ENCODE measurements at places on chromosomes 6 and 20.

DNA sequence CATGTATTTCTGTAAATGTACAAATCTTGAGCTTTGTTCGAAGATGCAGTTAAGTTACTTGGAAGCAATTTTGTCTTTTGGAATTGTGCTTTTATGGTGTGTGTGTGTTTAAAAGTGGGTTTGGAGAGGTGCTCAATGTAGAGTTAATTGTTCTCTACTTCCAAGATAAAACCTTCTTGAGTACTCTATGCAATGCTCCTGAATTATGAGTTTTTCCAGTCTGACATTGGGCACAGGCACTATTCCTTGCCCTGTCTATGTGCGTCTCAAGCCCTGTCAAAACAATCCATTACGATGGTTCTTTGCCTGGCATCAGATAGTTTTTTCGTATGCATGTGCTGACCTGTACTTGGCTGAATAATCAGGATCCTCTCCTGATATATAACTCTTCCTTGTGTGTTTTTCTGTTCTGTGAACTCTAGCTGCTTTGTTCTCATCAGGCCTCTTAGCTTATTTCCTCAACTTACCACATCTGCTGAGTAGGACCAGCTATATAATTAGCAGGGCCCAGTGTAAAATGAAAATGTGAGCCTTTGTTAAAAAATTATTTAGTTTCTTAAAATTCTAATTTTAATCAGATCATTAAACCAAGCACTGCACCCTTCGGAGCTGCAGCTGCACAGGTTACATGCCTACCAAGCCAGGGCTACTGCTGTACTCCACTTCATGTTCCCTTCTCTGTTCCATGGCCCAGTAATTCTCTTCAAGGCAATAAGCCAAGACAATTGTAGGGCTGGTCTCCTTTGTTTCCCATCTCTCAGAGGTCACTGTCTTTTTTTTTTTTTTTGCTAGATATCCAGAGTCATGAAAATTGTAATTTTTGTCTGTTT, 160.1 kb downstream of the ZFAND3 start:
- no peak for DNase-seq

DNA sequence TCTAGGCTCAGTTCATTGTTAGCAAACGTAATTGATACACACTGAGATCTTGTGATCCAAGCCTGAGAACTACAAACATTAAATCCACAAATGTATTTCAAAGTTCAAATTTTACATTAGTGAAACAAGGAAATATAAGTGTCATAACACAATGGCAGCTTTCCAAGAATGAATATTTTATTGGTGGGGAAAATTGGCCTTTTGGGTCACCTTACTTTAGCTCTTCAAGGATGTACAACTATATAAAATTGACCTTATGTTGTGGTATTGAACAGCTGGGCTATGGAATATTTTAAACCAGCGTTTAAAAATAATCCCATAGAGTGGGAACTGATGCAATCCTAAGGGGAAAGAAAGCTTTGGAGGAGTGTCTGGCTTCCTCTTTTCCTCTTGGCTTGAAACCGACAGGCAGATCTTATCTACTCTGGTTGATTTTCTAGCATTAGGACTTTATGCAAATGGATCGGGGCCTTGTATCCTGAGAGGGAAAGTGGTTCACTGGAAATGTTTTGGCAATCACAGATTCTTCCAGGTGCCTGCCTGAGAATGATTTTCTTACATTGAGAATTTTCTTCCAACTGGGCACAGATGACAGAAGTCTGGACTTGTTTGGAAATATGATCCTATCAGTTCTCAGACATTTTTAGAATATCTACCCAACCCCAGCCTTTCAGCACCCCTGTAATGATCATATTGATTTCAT, 184.8 kb upstream of the ECI2 start:
- no peak for DNase-seq

GRCh38 chr20:40808936-40809335, 119.9 kb upstream of the MAFB start:
- no peak for DNase-seq

DNA sequence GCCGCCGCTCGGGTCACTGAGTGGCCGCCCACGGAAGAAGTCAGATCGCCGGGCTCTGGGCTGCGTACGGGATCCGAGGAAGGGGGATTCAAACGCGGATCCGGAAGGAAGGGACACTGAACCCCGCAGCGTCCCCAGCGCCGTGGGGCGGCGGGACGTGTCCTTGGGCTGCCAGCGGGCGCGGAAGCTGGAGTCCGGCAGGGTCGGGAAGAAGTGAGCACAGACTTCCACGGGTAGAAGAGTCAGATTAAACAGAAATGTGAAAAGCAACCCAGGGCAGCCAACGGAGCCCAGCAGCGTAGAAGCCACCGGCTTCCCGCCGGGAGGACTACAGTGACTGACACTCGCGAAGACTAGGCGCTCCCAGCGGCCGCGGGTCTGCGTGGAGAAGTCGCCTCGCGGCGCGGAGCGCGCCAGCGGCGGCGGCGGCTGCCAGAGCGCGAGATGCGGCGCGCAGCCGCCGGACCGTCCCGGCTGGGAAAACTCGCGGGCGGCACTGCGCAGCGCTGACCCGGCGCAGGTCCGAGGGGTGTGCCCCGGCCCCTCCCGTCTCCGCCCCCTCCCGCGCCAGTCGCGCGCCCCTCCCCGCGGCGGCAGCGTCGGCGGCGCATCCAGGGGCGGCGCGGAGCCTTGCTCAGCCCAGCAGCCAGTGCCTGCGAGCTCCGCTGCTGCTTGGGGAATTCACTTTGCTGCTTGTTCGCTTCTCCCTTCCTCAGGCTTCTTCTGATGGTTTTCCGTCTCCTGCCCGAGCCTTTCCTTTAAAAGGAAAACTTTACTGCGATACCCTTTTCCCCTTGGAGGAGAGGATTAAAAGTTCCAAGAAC, at the start of gene SAMD5:
SAMD5 (plus strand) TSS at position 649 of the 824 bp plus-strand sequence. CDS start 239 bp downstream, outside the sequence.
- DNase-seq, result no peak

DNA sequence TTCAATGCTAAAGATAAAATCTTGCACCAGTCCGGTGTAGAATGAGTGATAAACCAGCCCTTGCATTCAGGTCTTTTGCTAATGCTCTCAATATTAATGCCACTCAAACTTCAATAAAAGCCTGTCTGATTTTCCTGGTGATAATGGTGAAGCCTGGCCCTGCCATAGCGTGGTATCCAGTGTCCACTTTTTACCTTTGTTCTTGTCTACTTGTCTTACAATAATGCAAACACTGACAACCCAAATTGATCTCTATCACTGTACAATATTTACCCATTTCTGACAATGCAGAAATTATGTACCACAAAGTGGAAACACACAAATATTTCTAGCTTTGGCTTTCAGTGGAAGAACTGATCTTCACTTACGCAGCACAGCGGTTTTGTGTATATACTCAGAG, 189.1 kb downstream of the ZDHHC14 start:
- no peak for DNase-seq

GRCh38 chr6:41352907-41353306, 17.5 kb downstream of the NCR2 start:
- no peak for DNase-seq

DNA sequence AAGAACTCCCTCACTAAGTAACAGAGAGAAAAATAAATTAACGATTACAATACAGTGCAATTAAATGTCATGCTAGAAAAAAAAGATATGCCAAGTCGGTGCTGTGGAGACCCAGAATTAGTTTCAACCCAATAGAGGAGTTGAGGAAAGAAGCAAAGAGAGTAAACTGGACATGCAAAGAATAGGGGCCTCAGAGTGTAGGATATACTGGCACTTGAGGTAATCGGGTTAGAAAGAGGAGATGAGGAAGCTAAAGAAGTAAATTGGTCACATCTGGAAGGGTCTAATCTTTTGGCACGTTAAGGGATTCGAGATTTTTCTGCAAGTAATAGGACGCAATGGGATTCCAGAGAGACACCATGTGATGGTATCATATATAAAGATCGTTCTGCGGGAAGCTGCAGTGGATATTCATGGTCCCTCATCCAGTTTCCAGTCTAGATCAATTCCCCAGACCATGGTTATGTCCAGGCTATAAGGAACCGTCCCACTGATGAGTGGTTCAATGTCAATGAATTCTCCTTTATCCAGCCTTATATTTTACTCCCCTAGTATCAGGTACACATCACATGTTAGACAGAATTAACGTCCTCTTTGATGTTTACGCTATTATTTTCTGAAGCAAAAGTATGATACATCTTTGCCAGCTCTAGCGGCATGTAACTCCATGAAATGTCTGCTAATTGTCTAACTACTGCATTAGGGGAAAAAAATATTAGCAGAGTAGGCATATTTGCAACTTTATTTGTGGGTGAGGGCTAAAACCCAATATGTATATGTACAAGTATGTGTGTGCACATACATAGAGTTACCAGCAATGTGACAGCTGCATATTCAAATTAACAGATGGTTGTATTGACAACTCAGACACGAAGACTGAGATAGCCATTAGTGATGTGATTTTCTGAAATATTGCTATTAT, 1.1 kb upstream of the TBC1D32 start:
- DNase-seq, result no peak

DNA sequence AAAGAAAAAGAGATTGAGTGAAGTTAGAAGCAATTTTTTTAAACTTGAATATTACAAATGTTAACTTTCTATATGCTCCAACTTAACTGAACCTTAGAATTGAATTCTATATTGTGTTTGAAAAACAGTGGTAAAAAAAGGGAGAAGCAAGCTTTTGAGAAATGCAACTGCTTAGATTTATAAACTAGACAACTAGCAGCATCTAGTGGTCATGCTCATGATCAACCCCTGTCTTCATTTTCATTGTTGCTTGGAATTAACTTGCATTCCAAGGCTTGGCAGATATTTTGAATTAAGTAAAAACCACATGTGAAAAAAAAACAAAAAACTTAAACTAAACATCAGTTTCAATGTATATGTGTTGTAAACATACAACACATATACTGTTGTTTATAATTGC, 113.1 kb downstream of the C6orf58 start:
- no peak for DNase-seq

- DNase-seq, result no peak
Measured at GRCh38 chr20:49503176-49503575, 20.7 kb upstream of the KCNB1 start.

- no peak for DNase-seq
Measured at GRCh38 chr6:155530219-155530834, 74.7 kb upstream of the NOX3 start.

GRCh38 chr6:154488248-154488593, 22.3 kb downstream of the CNKSR3 start:
- DNase-seq, result no peak

DNA sequence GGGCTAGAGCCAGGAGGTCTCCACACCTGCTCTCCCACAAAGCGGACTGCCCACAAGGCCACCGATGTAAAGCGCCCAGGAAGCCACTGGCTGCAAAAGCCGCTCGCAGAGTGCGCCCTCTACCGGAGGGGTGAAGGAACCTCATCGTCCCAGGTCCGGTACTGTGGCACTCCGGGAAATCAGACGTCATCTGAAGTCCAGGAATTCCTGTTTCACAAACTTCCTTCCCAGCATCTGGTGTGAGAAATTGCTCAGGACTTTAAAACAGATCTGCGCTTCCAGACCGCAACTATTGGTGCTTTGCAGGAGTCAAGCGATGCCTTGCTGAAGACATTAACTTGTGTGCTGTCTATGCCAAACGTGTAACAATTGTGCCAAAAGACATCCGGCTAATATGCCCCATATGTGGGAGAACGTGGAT, 115.1 kb upstream of the ARID1B start:
- peak; percentile 88 for DNase-seq

DNA sequence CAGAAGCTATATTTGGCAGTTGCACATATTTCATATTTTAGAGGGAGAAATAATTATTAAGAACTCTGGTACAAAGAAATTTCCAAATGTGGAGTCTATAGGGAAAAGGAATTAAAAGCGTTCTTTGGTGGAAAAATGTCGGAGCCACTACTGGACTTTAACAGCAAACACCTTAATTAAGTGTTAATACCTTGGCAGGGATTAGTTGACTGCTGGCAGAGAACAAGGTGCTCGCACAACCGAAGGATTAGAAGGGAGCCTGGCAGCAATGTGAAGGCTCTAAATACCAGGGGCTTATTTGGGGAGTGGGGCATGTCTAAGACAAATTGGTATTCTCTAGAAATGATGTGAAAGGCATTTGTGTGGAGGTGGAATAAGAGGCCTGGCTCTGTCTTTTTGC, 98.9 kb downstream of the PAK5 start:
- DNase-seq, result no peak

DNA sequence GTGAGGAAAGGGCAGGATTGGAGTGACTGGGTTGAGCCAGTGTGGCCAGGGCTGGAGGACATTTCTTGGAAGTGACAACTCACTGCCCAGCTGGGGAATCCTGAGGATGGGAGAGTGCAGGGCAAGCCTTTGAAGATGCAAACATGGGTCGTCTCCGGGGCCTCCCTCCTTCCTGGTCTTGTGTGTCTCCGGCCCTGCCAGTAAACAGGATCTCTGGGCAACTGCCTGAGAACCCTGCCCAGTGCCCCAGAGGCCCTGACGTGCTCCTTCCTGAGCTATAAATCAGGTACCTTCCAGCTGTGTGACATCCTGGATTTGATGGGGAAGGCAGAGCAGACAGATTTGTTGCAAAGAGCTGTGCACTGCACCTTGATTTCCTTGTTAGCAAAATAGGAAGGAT, 12.9 kb upstream of the TCF15 start:
- no peak for DNase-seq

DNA sequence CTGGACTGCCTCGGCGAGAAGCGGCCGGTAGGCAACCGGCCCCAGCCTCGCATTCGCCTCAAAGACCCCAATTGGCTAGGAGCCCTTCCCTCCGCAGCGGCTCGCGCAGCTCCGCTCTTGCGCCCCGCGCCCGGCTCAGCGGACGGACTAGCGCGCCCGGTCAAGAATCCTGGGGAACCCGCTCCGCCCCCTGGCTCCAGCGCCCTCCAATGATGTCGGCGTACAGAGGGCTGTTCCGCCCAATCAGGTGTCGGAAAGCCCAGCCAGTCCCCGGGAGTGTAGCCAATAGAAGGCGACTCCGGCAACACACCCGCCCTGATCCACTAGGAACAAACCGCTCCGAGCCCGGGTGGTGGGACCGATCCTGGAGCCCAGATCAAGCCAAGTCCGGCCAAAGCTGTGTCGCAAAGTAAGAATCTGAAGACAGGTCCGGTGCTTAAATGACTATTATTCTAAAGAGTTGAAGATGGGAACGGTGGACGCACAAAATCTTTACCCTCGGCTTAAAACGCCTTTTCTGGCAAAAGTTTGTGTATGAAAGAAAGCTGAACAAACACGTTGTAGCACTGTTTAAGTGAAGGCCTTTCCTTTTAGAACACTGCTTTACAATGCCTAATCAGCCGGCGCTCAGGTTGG, 132.2 kb downstream of the OGFRL1 start:
- DNase-seq, result no peak
